ENCODE measurements at places on chromosomes 3 and 15.

DNA sequence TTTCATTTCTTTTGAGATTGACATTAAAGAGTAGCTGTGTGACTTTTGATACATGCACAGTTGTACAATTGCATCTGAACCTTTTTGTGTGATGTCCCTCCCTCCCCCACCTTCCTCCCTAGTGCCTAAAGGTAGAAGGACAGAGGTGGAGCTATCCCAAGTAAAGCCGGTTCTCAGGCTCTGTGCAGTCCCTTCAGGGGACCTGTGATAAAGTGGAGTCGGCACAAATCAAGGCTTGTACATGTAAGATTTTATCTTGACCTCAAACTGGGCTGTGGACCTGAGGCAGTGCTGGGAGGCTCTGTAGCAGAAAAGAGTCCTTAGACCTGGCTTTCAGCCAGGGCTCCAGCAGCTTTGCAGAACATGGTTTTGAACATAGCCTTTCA lies 55.5 kb upstream of the CMTM7 start:
- no peak for DNase-seq

DNA sequence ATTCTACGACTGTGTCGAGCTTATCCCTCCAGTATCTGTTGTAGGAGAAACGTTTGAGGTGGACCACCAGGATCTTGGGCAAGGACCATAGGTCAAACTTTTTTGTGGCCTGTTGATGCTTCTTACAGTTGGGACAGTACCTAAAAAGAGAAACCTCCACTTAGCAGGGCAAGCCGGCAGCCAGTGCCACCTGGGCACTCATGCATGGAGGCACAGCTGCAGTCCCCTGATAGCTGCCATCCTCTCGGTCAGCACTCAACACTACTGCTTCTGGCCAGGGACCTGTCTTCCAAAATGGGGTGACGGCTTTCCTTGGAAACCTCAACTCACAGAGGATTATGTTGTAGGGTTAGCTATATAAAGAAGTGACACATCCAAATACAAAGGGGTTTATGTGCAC lies 7.0 kb upstream of the C3orf62 start:
- no peak for DNase-seq

DNA sequence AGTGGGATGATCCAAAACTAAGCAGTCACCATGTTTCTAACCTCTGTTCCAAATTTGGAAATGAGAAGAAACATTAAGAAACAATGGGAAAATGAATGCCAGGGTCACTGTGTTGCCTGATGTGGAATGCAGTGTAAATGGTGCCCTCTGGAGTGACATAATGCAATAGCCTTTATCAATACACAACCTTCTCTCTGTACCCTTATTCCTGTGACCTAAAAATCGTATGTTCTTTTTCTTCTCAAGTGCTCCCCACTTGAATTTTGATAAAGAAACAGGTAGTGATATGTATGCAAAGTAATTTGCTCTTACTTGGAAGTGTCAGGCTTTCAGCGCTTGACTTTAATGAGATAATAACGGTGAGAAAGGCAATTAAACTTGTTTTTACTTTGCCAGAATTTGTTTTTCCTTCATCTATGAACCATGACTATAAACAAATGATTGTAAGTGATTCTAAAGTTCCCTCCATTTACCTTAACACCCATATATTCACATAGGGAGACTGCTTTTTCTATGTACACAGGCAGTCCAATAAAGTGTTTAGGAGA lies 145.8 kb upstream of the THRB start:
- DNase-seq: no peak

DNA sequence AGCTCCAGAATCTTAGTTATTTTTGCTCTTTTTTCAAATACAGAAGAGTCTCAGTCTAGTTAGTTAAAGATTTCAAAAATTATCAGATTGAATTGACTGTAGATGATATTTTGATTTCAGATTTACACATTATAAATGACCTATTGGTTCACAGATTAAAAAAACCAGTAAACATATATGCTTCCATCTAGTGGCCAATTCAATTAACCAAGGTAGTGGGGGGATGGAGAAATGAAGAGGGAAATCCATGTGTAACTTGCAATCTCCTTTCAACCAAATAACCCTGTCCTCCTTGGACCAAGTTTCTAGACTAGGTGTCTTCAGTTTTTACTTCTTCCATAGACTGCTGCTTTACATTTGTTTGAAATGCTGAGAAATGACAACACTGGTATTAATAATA lies 789.8 kb downstream of the ROBO1 start:
- no peak for DNase-seq

DNA sequence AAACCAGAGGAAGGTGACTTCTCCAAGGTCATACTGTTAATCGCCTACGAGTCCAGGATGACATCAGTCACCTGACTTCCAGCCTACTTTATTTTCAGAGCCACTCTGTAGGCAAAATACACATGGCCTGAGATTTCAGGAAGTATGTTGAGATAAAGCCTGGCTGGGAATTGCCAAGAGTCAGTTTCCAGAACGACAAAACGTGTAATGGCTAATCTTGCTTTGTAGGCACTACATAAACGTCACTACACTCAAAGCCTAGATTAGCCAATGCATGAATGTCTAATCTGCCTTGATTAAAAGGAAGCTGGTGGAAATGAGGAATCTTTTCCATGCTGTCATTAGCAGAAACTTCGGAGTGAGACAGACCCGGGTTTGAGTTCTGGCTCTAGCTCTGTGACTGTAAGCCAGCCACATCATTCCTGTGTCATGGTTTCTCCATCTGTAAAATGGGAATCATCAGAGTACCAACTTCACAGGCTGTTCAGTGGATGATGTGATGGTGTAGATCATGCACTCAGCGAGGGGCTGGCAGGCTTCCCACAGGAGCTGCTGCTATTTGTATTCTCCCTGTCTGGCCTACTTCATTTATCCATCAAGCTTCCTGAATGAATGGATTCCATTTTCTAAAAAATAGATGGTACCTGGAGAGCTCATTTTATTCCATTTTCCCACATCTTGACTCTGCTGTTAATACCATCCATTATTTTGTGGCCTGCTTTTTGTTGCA lies 241.9 kb downstream of the XXYLT1 start:
- no peak for DNase-seq

GRCh38 chr3:13581485-13582365 lies 32.8 kb downstream of the FBLN2 start:
- no peak for DNase-seq

- DNase-seq: no peak
These were observed 3.0 kb downstream of the POMGNT2 start for GRCh38 chr3:43102773-43103480.

- no peak for DNase-seq
These were observed 20.7 kb upstream of the TNFSF10 start for GRCh38 chr3:172543884-172544283.

- no peak for DNase-seq
These were observed 272.1 kb downstream of the FAM43A start for GRCh38 chr3:194957743-194958240.

DNA sequence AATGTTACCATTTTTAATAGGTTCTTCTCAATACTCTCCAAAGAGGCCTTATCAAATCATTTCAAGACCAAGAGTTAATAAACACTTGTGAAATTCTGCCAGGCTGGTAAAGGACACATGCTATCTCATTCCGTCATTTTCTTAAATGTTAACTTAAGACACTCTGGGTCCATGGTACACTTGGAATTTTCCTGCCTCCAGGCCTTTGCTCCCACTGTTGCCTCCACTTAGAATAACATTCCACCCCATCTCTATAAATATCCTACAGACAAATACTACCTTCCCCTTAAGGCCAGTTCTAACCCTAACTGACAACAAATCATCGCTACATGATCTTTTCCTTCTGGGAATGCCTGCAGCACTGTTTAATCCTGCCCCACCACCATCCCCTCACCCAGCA lies 24.1 kb downstream of the MAGI1 start:
- no peak for DNase-seq

Data from activated B cell treated with CpG ODN at 0.5 μM for 24 hours (primary cell).